ENCODE measurements at places on chromosomes 4 and X.
A peak's percentile ranks its signal among the peaks of the same experiment; 100 is the strongest.

DNA sequence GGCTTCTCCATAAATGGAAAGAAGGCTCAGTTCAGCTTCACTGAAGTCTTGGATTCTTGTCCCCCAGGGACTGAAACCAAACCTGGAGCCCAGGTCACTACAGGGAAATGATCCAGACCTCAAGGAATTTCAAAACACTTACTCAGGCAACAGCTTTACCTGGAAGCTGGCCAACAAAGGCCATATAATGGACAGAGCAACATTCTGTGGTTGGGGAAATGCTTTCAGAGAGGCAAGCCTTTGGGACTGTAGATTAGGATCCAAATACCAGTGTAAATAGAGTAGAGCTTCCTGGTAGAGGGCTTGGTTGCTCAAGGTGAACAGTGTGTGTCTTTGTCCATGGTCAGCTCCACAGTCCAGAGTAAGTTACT is 57.0 kb upstream of the PROM1 start:
- no peak for DNase-seq

DNA sequence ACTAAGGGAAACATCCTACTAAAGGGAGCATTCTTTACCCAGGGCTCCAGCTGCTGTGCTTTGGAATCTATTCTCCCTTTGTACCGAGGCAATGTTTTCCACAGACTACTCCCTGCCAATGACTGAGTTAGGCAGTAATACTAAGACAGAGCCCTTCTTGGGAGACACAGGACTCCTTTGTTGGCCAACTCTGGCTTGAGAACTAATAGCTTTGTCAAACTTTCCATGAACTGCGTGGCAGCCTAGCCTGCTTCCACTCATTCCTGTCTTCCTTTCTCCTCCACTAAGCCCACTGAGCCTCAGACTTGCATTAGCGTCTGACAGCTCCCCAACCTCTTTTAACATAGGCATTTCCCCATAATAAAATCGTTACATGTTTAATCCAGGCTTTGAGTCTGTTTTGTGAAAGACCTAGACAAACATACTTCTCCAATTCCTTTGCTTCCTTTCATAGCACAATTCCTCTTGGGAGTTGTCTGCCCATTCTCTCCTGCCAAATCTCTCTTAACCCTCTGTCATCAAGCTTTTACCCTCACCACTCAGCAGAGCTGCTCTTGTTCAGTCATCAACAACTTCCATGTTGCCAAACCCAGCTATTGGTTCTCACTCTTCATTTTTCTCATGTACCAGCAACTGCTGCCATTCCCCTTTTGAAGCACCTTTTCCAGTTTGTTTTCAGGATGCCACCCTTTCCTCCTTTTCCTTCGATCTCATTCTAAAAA is 300.3 kb upstream of the IGFBP7 start:
- no peak for DNase-seq

GRCh38 chr4:120066517-120067340 is at the start of gene MAD2L1:
MAD2L1 (minus strand) TSS chr4:120066848; CDS start chr4:120066734, 114 bp downstream.
- peak; percentile 93 for DNase-seq

DNA sequence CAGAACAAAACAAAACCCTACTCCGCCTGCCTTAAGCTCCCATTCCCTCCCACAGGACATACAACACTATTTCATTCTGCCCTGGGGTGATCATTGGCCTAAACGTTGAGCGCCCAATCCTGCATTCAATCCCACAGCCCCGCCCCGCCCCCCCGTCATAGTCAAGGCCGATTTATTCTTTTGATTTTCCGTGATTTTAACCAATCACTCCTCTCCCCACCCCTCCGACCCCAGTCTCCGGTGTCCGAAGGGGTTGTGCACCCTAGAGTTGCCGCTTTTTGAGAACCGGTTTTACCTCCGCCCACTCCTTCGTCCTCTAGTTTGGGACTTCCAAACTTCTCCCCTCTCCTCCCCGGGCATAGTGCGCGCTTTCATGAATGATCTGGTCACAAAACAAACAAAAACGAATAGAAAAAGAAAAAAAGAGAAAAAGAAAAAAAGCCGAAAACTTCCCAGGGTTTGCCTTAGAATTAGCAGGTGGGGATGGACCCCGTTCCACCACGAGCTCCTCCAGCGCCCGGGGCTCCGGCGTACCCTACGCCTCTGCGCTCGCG is 446 bp upstream of the UBE2A start:
- peak; percentile 79 for DNase-seq

DNA sequence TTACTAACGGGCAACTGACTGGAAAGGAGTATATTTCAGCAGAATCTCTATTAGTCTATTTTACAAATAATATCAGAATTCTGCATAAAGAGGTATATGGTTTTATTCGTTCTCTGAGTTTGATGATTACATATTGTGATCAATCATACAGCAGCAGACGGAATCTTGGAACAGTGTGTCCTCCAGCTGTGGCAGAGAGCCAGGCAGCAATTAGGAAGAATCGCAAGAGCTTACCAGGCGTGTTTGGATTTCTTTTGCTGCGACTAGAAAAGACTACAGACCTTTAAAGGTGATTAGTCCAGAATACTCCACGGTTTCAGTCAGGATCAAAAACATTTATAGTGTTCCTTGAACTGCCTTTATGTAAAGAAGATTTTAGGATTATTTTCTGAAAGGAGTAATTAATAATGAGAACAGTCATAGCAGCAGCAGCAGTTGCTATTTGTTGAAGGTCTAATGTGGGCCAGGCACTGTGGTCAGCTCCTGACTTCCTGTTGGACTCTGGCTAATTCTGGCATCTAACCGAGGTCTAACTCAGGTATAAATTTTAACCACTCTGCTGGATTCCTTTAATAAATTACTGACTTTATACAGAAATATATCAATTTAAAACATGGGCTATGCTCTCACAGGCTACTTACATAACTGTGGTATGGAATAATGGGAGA is 225.3 kb upstream of the CXorf66 start:
- DNase-seq: no peak

- DNase-seq: no peak
Measured at GRCh38 chr4:151541389-151542071, 132.6 kb downstream of the FHIP1A start.

- DNase-seq: no peak
Measured at GRCh38 chr4:2754848-2755819, 1.0 kb downstream of the TNIP2 start.

DNA sequence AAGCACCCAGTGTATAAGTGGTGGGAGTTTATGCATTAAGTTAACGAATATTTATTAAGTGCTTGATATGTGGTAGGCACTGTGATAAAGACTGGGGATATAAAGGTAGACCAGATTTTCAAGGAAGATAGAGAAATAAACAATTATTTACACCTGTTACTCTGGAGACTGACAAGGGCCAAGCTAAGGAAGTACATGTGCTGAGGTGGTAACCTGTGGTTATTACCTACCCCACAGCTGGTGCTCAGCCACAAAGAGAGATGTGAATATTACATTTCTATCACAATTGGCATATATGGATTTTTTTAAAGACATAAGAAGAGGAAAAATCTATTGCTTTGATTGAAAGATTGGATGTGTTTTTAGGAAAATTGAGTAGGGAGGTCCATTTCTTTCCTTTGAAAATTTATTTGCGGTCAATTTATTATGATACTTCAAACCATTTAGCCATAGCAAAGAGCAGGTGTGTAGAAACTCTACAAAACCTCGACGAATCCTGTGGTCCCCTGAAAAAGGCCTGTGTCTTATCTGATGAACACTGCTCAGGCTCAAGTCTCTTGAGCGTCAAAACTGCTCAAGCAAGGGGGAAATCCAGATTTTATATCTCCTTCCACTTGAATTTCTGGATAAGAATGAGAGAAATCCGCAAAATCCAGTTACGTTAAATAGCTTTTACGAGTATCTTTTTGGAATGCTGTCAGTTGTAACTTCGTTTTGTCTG is 217.7 kb upstream of the HAND2 start:
- no peak for DNase-seq

DNA sequence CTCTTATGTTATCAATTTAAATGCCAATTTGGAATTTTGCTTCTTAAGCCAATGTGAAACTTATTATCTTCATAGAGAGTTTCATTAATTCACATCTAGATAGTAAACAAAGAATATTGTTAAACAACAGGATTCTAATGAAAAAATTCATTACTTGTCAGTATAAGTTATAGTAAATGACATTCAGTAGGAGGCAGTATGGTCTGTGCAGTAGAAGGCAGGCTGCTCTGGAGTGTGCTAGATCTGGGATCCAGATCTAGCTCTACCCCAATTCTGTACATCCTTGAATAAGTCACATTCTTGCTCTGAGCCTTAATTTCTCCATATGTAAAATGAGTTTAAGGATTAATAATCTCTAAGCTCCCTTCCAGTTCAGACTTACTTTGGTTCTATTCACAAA is 202.7 kb upstream of the POU3F4 start:
- DNase-seq: no peak

GRCh38 chr4:143184217-143184502 is 557 bp upstream of the USP38 start:
- DNase-seq: no peak

- DNase-seq: no peak
Measured at GRCh38 chr4:98482847-98483806, 175.3 kb downstream of the TSPAN5 start.

- no peak for DNase-seq
Measured at GRCh38 chr4:130738233-130738632, 1642.3 kb downstream of the C4orf33 start.

DNA sequence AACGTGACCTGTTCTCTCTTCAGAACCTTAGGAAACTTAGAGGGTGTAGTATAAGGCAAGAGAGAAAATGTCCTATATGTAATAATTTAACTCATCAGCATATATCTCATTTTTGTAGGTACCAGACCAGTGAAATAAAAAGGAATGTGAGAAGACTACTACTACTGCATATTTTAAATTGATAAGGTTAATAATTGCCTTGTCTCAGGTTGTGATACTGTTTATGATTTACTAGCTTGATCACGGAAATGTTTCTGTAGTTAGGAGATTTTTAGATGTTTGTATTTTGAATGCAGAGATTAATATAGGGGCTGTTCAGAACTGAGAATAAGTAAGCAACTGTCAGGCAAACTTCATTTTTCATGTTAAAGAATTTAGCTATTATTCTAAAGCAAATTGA is 1563.4 kb downstream of the C4orf33 start:
- no peak for DNase-seq

GRCh38 chr4:130080872-130081451 is 985.0 kb downstream of the C4orf33 start:
- no peak for DNase-seq

DNA sequence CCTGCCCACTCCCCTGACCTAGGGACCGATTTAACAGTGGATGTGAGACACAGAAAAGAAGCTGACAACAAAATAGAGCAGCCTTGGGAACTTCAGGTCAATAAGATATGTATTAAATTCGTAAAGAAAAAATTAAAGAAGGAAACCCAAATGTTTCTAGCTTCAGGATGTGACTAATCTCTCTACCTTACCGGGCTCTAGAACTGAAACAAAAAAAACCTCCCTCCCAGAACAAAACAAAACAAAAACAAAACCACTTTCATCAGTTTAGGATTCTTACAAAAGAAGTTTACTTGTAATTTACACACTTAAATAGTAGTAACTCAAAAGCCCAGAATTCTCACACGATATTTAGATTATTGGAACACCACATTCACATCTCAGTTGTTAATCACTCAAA is 185.8 kb upstream of the RPS6KA3 start:
- DNase-seq: no peak

DNA sequence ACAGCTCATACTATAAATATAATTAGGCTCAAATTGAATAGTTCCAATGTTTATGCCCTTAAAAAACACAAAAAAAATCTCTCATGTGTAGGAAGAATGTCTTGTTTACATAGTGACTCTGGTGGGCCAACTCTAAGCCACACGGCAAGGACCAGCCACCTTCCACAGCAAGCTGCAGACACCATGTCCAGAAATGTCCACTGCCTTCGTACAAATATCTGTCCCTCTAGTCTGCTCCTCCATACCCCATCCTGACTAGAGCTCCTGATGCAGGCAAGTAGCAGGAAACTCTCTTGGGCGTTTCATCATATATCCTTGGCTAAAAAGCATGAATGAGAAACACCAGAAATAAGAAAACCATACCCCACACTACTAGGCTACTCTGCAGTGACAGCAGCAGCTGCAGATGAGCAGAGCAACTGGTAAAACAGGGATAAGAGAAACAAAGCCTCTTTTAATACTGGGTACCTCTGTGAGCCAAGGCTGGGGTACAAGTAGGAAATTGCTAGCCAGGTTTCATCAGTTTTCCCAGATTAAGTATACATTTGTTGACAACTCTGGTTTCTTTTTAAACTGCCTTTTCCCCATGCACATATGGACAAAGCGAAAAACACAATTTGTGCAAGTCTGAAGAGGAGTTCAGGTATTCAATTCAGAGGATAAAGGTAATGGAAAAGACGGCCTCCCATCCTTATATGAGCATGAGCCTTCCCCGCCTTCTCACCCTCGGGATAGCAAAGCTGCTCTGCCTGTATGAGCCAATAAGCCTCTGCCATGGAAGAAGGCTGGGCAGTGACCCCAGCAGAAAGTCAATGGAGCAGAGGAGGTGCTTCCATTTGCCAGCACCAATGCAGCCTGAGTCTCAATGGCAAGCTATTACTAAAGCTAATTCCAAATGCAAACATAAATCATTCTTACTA is 245.4 kb downstream of the DCLK2 start:
- no peak for DNase-seq

DNA sequence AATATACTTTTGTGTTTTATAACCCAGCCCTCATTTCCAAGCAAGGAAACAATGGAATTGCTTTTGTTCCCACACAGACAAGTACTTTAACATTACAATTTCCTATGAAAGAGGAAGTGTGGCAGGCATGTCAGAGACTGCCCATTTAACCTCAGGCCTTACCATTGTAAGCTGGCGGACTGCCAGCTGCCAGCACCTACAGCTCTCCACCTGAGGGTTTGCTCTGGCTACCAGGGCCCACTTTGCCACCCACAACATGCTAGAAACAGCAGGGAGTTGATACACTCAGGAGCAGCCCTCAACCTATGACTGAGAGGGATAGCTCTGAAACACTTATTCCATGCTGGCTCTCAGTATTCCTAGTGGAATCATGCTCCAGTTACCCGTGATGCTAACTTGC is 152.3 kb upstream of the PRDX4 start:
- DNase-seq: no peak

GRCh38 chrX:104183685-104184084 is 17.4 kb downstream of the FAM199X start:
- DNase-seq: no peak

GRCh38 chr4:171035909-171036308 is 777.3 kb upstream of the GALNTL6 start:
- no peak for DNase-seq

GRCh38 chr4:147017081-147017480 is 71.4 kb upstream of the TTC29 start:
- DNase-seq: no peak

DNA sequence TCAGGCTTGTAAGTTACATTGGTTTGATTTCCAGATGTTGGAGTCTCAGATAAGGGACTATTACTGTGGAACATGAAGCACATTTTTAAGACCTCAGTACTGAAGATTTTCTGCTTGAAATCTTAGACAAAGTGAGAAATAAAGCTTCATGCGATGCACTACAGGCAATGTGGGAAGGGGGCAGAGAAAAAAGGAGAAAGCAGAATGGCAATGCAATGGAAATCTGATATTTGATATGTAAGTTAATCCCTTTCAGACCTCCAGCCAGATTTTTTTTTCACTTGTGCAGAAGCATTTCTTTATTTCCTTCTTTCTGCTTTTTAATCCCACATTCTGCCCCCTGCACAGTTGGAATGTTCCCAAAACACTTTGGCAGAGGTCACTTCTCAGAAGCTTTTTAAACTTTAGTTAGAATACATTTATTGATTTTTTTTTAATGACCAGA is 174.3 kb downstream of the ADGRL3 start:
- no peak for DNase-seq

GRCh38 chr4:48815483-48815882 is 15.4 kb upstream of the OCIAD1 start:
- DNase-seq: no peak
